Left renal cortex interstitium (tissue), 4 donors: ENCODE measurements at places on chromosomes 4 and X. TPM values are rescaled to one million over a fixed set of nuclear protein-coding genes. Genes with fewer than 3 reads are reported as not detected.

ZMYM3 gene
- 74.4 TPM for polyA plus RNA-seq

ODAM gene
- 1.1 TPM for polyA plus RNA-seq

GPR50 gene
- not detected for polyA plus RNA-seq

UGT2B10 gene
- 0.14 TPM for polyA plus RNA-seq

GPC4 gene
- polyA plus RNA-seq = 21.7 TPM

PTPN13 gene
- 122 TPM for polyA plus RNA-seq

FDCSP gene
- polyA plus RNA-seq = 0.79 TPM
